SHP77 (cell line): ENCODE measurements at places on chromosomes 13 and 19.

DNA sequence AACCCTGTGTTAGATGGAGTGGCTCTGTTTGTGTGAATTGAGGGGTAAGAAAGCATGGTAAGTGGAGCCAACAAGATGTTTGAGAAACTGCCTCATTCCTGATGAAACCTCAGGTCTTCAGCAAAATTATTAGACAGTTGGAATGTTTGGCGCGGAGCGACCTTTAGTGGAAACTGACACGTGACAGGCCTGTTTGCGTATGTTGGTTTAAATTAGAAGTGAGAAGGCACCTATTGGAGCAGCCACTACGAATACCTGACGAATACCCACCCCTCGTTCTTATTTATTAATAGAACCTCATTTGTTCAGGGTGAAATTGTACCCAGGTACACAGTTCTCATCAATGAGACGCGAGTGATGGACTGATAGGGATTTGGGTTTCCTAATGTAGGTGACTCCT is 63.2 kb upstream of the MIR17HG start:
- DNase-seq = no peak

DNA sequence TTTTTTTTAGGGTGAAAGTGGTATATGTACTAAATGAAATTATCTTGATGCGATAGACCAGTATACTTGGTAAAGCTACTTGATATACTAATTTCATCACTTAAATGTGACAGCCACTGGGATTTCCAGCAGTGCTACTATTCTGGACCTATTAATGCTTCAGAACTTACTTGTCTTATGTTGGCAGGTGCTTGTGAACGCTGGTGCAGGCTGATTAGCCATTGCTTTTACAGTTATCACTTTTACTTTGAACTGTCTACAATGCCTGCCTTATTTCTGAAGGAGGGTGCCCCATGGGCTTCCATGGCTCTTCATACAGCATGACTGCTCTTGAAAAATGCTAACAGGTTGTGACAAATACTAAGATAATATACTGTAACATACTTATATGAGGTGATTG is 294.7 kb downstream of the GPC6 start:
- DNase-seq = no peak

- DNase-seq = no peak
Measured at GRCh38 chr13:46895381-46895780, 1.5 kb downstream of the HTR2A start.

- peak; percentile 6 for DNase-seq
Measured at GRCh38 chr19:53019684-53020083, 6.0 kb downstream of the ERVV-1 start.

GRCh38 chr19:31013384-31014020 is 335.7 kb downstream of the TSHZ3 start:
- DNase-seq = no peak

DNA sequence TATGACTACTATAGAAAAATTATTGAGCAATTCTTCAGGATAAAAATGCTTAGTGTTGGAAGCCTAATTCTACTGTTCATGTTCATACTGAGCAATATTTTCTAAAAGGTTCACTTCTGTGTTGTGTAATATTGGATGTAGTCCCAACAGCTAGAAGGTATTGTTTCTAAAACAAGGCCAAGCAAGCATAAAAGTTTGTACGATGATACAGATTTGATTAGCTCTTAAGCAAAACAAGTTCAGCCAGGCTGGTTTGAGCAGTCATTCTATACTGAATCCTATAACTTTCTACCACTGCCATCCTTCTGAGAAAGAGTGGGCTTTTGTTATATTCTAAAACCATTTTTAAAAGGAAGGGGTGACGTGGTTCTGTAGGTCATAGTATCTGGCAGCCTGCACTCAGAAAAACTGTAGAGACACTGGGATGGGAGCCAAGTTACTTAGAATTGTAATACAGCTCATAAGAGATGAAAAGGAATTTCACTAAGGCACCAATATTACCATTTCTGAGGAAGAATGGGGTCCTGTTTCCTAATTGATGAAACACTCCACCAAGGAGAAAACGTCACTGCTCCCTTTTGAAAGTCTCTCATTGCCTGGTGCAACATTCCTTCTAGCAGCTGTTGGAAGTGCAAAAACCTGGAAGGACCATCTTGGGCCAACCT is 275.0 kb upstream of the DACH1 start:
- DNase-seq = no peak

GRCh38 chr19:2096480-2097202 is at the start of gene IZUMO4:
Gene IZUMO4 (plus strand): TSS chr19:2096915. CDS start chr19:2096946, 31 bp downstream.
- DNase-seq = peak; percentile 94

DNA sequence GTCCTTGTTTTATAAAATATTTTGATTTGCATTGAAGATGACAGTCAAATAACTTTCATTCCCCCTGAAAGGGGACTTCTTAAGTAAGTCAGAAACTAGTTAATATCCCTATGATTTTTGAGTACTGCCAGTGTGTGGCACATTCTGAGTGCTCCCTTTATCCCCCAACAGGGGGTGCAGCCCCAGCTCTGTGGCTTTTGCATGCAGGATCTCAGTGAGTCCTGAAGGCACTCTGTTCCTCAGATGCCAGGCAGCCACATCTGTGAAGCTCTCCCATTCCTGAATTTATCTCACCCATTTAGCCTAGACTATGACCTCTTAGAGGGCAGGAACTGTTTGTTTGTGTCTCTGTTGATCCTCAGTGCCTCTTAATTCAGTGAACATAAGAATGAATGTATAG is 123.1 kb downstream of the CDK8 start:
- DNase-seq = peak; percentile 3

- no peak for DNase-seq
Measured at GRCh38 chr13:99266827-99267226, 8.6 kb upstream of the GPR18 start.

- DNase-seq = no peak
Measured at GRCh38 chr13:44583137-44583536, 7.0 kb upstream of the TSC22D1 start.

- no peak for DNase-seq
Measured at GRCh38 chr13:93685900-93686299, 459.3 kb downstream of the GPC6 start.

GRCh38 chr19:17079710-17080439 is 4.3 kb downstream of the MYO9B start:
- no peak for DNase-seq

DNA sequence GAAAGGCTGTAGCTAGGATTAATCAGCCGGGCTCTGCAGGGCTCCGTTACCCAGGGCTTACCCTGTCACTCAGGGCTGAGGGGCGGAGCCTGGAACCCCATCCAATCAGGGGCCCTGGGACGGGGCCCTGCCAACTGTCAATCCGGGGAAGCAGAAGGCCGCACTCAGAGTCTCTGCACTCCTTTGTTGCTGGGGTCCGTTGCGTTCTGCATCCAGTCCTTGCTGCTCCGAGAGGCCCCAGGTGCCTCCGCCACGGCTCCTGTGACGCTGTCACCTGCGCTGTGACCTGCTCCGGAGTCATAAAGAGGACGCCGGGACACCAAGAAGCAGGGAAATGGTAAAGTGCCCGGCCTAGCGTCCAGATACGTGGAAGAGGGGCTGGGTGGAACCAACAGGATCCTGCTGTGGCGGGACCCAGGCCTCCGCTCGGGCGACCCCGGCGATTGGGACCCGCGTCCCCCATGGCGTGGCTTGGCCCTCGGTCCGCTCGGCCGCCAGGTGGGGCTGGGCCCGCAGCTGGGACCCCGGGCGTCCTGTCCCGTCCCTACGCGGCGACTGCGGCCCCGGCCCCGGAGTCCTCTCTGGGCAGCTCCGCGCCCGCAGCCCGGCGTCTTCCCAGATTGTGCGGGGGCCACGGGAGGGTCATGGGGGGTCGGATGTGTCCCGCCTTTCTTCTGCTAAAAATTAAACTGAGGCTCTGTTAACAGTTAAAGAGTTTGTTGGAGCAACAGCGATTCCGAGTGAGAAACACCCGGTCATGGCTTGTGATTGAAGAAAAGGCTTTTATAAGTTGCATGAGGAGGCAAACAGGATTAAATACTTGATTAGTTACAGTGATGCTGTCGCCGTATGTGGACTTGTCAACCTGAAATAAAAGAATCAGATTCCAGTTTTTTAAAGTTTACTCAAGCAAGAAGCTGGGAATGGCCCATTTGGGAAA is at the start of gene ZNF491:
Gene ZNF491, plus strand, starts transcription at position 133 of the 940 bp plus-strand sequence. CDS start 7,431 bp downstream, outside the sequence.
- peak; percentile 90 for DNase-seq

- DNase-seq = peak; percentile 38
Measured at GRCh38 chr19:13078897-13079541, 23.6 kb downstream of the LYL1 start.
